Fibroblast of skin of right biceps (primary cell): ENCODE measurements at places on chromosomes 5 and 9.
A peak's percentile ranks its signal among the peaks of the same experiment; 100 is the strongest.

DNA sequence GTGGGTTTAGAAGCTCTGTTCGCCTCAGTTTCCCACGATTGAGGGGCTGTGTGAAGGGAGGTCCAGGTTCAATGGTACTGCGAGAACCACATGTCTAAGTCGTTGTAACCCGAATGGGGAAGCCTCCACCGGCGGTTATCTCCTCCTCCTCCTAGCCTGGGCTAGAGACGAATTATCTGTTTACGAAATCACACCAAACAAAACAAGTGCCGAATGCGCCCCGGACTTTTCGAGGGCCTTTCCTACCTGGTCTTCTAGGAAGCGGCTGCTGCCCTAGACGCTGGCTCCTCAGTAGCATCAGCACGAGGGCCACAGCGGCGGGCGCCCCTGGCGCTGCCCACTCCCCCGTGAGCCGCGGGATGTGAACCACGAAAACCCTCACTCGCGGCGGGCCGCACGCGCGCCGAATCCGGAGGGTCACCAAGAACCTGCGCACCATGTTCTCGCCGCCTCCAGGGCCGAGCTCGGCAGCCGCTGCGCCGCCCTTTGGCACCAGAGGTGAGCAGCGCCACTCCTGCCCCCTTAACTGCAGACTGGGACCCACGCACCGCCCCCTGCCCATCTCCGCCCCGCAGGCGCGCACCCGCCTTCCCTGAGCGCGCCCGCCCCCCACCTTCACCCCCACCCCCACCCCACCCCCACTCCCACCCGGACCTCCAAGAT, at the start of gene CDKN2A:
TSS of gene CDKN2A (minus strand) at position 500 of the 663 bp plus-strand sequence.
- no peak for DNase-seq

DNA sequence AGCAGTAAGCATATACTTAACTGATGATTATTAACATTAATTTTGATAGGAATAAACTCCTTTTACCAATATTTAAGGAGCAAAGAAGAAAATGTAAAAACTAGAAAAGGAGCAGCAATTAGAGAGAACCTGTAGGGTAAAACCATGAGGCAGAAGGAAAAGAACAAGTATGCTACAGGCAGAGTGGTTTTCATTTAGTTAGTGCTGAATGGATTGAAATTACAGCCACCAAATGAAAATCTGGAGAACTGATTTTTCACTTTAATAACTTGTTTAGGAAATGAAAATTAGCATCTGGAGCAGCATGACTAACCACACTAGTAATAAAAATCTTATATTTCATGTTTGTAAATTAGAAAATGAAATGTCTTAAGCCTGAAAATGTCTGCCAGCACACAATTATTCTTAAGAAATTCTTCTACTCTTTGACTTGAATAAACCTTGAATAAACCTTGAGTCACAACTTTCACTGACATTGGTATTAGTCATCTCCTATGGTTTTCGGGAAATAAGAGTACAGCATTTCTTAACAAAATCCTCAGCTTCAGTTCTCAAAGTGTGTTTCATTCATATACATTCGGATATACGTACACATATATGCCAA, 1504.9 kb upstream of the C9orf72 start:
- DNase-seq, result peak; percentile 49

- DNase-seq, result no peak
Measured at GRCh38 chr9:104769655-104770054, 5.7 kb downstream of the NIPSNAP3B start.

GRCh38 chr5:14656898-14657297, 7.6 kb upstream of the OTULIN start:
- DNase-seq, result no peak

DNA sequence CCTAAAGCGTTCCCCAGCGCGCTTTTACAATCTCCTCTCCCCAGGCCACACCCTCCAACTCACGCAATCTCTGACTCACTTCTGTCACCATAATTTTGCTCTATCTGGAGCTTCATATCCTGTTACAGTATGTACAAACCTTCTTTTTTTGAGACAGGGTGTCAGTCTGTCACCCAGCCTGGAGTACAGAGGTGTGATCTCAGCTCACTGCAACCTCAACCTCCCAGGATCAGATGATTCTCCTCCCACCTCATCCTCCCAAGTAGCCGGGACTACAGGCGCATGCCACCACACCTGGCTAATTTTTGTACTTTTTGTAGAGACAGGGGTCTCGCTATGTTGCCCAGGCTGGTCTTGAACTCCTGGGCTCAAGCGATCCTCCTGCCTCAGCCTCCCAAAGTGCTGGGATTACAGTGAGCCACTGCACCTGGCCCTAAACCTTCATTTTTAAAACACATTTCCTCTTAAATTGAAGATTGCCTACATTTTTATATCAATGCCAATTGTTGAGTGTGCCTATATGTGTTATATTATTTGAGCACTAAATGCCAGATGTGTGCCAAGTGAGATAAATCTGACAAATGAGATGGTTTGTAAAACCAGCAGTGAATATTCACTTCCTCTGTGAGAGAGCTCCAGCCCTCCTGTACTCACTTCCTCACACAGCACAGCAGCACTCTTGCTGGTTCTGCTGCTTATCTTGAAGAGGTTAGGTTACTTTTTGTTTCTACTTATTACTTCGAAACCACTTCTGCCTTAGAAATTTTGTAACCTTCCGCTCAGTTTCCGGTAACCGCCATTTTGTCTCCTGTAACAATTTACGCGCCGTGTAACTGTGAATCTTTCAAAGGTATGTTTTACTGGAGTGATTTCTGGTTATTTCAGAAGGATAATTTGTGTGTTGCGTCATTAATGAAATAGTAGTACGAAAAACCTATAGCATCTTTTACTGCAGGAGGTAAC, 57.9 kb downstream of the DOCK8 start:
- DNase-seq, result no peak

GRCh38 chr9:2723376-2724065, 6.2 kb downstream of the KCNV2 start:
- no peak for DNase-seq

GRCh38 chr5:135456238-135457099, 4.3 kb upstream of the TIFAB start:
- DNase-seq, result peak; percentile 69

GRCh38 chr9:32426278-32426939, 42.0 kb downstream of the ACO1 start:
- DNase-seq, result peak; percentile 56

- DNase-seq, result no peak
Measured at GRCh38 chr5:335740-336038, 14.2 kb downstream of the AHRR start.

DNA sequence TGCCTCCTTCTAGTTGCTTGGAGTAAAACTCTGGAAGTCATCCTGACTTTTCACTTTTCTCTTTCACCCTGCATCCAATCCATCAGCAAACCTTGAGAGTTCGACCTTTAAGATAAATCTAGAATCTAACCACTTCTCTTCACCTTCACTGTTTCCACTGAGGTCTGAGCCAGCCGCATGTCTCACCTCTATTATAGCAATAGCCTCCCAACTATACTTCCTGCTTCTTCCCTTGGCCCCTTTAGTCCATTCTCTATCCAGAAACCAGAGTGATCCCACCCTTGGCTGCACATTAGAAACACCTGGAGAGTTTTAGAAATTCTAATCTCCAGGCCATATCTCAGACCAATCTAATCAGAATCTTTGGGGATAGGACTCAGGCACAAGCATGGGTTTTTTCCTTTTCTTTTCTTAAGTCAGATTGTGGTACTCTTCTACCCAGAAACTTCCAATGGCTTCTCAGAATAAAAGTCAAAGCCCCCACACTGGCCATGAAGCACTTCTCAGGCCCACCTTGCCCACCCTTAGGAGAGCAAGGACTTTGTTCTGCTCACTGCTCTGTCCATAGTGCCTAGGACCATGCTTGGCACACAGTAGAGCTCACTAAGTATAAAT, 33.1 kb downstream of the MFAP3 start:
- DNase-seq, result no peak

DNA sequence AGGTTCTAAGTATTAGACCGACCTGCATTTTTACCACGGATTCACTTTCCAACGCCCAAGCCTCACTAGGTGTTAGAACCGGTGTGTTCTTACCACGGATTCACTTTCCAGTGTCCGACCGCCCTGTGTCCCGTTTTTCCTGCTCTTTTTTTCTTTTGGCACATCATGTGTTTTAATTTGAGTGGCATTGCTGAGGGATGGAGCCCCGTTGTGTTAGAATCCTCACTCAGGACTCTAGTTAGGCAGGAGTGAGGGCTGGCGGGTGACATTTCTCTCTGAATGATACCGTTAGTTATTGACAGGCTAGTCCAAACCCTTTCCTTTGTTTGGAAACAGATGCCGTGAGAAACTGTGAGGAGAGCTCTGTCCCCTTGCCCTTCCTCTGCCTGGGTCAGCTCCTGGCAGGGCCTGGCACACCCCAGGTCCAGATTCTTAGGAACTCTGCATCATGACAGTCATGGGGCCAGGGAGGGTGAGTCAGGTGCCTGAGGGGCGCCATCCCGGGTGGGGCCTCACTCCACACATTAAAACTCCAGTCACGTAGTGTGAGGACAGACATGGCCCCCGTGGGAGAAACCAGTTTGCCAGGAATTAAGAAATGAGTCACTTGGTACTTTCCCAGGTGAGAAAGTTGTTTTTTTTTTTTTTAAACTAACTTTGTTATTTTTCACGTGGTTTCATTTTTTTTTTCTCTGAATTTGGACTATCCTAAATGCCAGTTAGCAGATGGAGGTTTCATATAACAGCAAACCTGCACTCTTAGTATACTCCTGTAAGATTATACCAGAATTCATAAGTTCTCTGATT, 15.8 kb downstream of the EXOC3 start:
- peak; percentile 23 for DNase-seq

DNA sequence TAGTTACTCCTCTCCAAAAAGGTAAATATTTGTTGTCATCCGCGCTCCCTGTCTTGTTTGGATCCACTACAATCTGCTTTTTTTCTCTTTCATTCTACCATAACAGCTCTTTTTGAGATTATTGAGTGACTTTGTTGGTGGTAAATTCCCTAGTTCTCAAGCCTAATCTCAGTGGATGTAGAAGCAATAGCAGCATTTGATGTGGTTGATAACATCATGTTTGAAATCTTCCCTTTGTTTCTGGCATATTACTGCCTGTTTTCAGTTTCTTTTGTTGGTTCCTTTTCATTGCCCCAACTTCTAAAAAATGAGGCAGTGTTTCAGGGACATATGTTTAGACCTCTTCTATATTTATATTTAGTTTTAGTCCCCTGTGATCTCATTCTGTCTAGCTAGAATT, 8.9 kb downstream of the CDC42SE2 start:
- DNase-seq, result no peak

DNA sequence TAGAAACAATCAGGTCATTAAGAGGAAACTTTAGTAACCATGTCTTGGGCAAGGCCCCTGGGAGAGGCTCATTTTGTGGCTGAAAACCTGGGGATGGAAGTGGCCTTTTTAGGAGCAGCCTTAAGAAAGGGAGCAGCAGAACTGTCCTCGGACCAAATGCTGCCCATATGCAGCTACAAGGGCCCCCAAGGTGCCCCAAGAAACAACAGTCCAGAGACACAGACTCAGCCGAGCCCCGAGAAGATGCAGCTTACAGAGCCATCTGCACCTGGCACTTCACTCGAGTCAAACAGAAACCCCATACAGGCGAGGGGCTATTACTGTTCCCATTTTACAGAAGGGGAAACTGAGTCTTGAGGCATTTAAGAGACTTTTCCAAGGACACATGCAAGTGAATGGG, 58.0 kb downstream of the COL23A1 start:
- DNase-seq, result no peak

DNA sequence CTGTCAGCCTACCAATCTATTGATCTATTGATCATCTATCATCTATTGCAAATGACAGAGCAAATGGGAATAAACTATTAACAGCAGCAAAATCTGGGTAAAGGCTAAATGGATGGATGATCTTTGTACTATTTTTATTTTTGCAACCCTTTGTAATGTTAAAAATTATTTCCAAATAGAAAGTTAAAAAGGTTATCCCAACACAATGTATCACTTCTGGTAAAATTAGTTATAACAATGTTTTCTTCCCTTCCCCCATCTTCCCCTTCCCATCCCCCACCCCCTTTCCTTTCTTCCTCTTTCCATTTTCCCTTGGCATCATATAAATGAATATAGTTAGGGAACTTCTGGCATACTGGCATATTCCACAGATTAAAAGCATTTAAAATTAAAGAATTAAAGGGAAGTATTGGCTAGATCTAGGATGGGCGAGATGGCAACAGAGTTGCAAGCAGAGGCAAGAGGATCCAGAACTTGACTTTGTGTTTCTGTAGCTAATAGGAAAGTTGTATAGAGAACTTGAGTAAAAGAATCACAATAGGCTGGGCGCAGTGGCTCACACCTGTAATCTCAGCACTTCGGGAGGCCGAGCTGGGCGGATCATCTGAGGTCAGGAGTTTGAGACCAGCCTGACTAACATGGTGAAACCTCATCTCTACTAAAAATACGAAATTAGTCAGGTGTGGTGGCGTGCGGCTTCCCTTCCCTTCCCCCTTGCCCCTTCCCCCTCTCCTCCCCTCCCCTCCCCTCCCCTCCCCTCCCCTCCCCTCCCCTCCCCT, 66.6 kb upstream of the TAF11L2 start:
- DNase-seq, result no peak

- no peak for DNase-seq
Measured at GRCh38 chr9:136284311-136284710, 19.6 kb downstream of the CCDC187 start.

DNA sequence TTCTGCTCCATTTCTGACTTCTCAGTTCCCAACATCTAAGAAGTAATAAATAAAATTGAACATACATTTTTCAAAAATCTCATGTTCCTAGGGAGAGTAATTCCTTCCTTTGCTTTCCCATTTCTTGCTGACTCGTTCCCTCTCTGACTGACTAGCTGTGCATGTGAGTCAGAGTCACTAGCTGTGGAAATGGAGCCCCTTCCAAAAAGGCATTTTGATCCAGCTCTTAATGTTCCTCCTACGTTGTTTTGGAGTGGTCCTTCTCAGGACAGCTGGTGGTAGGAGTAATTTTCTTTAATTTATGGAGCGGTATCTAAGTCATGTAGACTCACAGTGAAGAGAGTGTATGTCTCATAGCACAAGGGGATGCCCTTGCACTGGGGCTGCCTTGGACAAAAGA, 460.2 kb downstream of the GADD45G start:
- DNase-seq, result peak; percentile 54

GRCh38 chr9:136773386-136774044, 9.2 kb upstream of the LCN15 start:
- DNase-seq, result no peak

DNA sequence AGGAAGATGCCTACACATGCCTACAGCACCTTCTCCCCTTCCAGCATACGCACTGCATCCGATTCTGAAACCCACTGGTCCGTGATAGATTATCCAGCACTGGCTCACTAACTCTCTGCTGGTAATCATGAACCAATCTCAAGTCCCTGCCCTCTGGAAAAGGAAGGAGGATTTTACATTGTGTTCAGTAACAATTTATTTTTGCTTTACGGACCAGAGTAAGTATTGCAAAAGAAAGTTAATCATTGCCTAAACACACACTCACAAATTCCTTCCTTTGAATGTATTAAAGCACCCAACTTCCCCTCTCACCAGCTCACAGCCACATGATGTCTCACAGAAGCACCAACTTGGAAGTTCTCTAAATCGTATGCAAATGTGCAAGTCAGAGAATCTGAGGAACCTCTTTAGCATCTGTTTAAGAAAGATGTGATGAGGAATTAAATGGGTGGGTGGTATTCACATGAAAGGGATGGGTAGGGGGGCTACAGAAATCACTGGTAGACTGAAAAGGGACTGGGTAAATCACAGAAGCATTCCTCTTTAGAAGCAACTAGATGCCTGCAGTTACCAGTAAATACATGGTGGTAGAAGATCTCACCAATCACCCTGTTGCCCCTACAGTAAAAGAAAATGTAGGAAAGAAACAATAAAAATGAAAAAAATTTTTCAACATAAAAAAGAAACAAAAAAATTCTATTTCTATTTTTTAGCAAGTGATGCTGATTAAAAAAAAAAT, 8.4 kb downstream of the GNAQ start:
- peak; percentile 49 for DNase-seq
